ENCODE measurements at places on chromosomes 4 and X.

DNA sequence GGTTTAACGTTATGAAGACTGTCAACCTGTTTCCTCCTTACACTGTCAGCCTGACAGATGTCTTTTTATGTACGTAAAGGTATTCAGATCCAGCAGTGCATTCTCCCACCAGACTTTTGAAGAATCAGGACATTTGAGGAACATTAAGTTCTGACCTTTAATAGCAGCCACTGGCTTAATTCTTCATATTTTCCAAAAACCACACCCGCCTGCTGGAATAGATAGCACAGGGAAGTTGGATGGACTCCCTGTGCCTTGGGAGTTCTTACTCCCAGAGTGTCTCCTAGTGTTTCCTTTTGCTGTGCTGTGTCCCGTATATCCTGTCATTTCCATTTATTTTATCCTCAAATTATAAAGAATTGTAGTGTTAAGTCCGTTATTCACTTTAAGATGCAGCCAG lies 94.5 kb downstream of the AFF1 start:
- no peak for DNase-seq

DNA sequence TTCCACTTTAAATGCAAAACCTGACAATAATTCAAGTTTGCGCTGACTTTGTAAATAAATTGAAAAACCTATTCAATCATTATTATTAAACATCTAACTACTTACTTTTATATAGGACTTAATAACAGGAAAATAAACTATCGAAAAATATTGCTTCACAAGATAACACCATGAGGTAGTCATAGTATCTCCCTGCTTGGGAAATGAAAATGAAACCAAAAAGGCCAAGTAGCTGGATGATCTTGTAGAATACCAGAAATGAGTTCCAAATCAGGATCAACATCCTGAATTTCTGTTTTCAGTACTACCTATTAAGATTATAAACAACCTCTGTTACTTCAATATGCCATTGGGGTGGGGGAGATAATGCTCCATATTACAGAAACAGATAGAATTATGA lies 58.9 kb downstream of the CHIC2 start:
- DNase-seq: no peak

DNA sequence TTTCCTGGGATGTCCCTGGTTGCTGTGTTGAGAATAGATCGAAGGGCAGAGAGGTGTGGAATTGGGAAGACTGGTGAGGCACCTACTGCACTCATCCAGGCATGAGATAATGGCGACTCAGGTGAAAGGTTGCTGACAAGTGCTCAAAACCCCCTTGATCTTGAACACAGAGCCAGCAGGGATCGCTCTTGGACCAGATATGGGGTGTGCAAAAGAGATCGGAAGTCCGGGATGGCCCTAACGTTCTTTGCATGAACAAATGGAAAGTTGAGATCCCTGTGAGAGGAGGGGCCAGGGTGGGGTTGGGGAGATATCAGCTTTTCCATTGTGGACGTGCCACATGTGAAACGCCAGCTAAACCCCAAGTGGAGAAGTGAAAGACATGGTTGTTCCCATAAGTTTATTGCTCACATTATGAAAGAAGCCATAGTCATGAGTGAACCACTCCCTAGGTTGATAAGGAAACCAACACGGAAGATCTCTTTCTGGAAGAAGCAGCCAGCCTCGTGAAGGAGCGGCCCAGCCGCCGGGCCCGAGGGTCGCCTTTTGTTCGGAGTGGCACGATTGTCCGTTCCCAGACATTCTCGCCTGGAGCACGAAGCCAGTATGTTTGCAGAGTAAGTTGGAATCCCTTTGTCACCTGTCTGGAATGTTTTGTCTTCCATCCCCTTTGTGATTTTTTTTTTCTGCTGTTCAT lies 22.6 kb upstream of the CLCN4 start:
- no peak for DNase-seq

- DNase-seq: no peak
Observed at GRCh38 chrX:69501429-69501828, 2.7 kb upstream of the NALF2 start.

- no peak for DNase-seq
Observed at GRCh38 chr4:83213640-83214039, 71.0 kb downstream of the COQ2 start.

DNA sequence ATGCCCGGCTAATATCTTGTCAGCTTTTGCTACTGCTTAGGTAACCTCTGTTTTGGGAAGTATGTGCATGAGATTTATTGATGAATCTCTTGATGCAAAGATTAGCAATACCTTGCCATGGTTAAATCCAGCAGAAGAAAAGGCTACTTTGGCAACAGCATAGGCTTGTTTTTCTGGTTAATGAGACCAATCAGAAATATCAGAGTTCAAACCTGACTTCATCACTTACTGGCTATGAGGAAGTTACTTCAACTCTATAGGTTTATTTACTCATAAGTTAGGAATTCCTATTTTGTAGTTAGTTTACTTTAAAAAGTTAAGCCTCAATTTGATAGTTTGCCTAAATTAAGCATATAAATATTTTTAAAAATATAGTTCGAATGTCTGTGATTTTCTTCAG lies 93.1 kb downstream of the PDLIM5 start:
- DNase-seq: no peak

DNA sequence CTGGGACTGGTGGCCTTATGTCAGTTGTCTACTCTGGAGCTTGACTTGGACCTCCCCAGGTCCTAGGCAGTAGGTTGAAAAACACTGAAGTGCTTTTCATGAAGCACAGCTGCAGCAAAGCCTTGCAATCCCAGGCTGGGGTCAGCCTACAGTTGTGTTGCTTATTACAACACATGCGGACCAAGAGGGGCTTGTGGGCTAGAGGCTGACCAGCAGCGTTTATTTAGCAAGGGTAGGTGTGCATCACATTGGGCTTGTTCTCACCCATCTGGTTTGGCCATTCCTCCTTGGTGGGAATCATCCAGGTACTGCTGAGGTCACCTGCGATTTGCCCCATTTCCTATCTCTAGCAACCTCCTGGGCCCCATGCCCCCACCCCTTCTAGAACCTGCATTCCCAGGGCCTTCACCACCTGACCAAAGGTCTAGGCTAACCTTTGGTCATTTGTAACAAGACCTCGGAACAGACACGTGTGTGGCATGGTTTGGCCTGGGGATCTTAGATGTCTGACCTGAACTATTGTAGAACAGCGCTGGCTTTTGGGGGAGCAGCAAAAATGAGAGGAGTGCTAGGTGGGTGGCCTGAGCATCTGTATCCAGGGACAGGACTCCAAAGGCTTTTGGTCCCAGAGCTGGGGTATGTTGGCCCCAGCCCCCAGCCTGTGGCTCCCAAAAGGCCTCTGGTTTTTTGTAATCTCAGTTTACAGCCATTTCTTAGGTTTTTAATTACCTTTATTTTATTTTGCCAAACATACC lies 3.0 kb downstream of the RPL10 start:
- peak; percentile 59 for DNase-seq

GRCh38 chr4:123841447-123842121 lies 445.0 kb downstream of the SPRY1 start:
- no peak for DNase-seq

DNA sequence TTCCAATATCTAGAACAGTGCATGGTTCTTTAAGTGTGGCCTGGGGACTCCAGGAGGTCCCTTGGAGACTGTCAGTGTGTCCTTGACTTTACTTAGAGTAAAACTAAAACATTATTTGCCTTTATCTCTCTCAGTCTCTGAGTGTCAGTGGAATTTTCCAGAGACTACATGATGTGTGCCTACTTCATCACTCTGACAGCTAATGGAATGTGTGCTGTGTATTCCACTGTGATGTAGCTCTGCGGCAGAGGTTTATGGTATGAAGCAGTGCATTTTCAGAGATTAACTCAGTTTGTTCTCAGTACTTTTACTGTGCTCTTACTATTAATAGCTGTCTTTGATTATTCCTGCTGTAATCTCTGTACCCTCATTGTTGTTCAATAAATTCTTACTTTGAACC lies 85.6 kb downstream of the MANBA start:
- no peak for DNase-seq

- DNase-seq: no peak
Observed at GRCh38 chr4:121176082-121176934, 12.2 kb upstream of the TNIP3 start.

DNA sequence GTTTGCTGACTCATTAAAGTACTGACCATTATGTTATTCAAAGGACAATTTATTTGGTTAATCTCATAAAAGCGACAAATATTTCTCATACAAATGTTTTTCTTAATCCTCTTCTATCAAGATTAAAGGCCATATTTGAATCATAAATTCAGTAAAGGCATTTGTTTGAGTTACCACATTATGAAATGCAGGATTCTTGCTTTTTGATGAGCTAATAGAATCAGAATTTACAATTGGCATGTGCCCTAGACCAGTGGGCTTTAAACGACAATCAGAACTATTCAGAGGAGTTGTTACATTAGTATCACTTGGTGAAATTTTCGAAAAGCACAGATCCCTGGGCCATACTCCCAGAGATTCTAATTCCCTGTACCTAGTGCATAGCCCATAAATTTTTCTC lies 55.3 kb downstream of the KLHL4 start:
- DNase-seq: no peak

GRCh38 chr4:83629945-83630721 lies 94.2 kb downstream of the GPAT3 start:
- no peak for DNase-seq

GRCh38 chr4:8897251-8898167 lies 25.9 kb upstream of the HMX1 start:
- no peak for DNase-seq

- no peak for DNase-seq
Observed at GRCh38 chr4:37392521-37393255, 148.1 kb downstream of the NWD2 start.

DNA sequence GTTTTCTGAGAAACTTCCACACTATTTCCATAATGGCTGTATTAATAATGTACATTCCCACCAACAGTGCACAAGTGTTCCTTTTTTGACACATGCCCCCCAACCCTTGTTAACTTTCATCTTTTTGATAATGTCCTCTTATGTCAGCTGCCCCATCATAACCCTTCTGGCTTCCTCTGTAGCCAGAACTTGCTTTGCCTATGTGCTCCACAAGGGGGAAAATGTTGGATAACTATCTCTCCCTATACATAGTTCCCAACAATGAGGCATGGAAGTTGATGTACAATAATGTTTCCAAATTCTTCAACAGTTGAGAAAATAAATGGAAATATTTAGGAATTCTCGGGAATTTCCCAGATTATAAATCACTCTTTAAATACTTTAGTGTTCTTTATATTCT lies 142.9 kb downstream of the ASB9 start:
- DNase-seq: no peak

DNA sequence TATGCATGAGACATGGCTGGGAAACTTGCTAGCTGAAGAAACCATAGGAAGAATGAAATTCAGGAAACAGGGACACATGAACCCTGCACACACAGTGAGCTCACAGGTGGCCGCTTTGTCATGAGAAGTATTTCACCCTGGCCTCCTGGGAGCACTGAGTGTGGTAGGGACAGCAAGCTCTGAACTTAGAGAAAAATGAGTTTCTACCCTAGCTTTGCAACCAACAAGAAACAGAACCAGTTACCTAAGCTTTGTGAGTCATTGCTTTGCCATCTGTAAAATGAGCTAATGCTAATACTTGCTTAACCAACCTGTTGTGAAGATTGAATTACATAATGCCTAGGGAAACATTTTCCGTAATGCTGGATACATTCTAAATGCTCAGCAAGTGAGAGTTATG lies 206.6 kb upstream of the HS3ST1 start:
- no peak for DNase-seq

- no peak for DNase-seq
Observed at GRCh38 chrX:121581885-121582284, 534.5 kb downstream of the GLUD2 start.

DNA sequence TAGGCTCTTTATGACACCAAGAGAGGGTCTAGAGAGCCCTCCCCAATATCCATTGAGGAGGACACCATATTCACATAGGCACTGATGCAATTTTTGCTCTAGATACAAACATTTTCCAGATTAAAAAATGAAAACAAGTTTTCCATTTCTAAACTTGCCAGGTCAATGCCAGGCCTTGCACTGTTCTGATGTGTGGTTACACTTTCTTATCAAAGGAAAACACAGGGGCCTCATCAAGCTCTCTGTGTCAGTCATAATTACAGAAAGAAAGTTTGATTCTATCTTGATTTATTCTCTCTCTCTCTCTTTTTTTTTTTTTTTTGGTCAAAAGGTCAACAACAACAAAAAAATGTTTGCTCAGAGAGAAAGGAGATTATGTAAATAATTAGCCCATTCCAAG lies 80.2 kb upstream of the ACSL4 start:
- DNase-seq: no peak

DNA sequence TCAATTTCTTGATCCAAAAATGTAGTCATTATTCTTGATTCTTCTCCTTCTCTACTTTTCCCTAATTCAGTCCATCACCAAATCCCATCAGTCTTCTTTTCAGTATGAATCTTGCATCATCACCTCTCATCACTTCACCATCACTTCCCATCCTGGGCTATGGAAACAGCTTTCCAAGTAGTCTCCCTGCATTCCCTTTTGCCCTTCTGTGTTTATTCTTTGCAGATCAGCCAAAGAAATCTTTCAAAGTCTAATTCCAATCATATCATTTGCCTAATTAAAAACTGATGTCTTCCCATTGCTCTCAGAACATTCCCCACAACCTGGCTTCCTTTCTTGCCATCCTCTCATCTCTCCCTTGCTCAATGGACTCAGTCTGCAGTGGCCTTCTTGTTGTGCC lies 201.7 kb upstream of the ADAMTS3 start:
- no peak for DNase-seq

DNA sequence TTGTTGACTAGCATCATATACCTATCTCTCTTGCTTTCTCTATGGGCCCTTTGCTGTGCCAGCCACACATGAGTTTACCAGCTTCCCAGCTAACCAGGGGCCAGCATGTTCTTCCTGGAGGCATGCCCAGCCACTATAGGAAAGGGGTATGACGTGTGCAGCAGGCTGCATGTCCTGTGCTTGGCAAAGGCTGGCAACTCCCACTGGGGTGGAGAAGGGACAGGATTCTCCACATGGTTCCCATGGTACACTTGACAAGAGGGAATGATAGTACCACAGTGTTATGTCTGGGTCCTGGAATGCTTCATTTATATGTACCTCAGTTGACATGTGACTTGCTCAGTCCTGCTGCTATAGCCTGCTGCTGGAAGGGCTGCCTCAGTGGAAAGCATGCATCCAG lies 78.8 kb downstream of the TMEM164 start:
- no peak for DNase-seq

GRCh38 chr4:144179152-144179739 lies 38.7 kb upstream of the GYPA start:
- no peak for DNase-seq

GRCh38 chr4:98528882-98529281 lies 129.5 kb downstream of the TSPAN5 start:
- DNase-seq: no peak

DNA sequence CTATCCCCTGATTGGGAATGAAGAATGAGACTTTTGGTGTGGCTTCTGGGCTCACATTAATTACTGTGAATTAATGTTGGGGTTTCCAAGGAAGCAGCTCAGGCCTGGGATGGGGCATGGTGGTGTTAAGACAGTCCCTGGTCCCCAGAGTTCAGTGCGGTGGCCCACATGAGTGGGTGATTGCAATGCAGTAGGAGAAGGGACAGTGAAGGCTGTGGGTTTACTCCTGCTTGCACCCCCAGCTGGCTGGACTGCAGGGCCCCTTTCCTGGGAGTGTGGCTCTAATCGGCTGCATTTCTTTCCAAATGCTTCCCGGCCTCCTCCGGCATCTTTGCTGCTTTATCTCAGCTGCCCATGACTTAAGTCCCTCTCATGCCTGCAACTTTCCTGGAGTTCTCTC lies 28.2 kb upstream of the GPR78 start:
- DNase-seq: no peak

- DNase-seq: no peak
Observed at GRCh38 chr4:146930673-146931072, 15.0 kb downstream of the TTC29 start.

GRCh38 chrX:29962061-29962460 lies 253.3 kb upstream of the MAGEB2 start:
- DNase-seq: no peak

GRCh38 chr4:13888112-13888511 lies 260.6 kb upstream of the BOD1L1 start:
- DNase-seq: no peak

Measured in stimulated activated CD8-positive, alpha-beta memory T cell treated with anti-CD3 and anti-CD28 coated beads, Interleukin-4, amount 100 ng/mL, for 48 hours (primary cell).